AML-193 (cell line): ENCODE measurements at places on chromosomes 1 and 21.

DNA sequence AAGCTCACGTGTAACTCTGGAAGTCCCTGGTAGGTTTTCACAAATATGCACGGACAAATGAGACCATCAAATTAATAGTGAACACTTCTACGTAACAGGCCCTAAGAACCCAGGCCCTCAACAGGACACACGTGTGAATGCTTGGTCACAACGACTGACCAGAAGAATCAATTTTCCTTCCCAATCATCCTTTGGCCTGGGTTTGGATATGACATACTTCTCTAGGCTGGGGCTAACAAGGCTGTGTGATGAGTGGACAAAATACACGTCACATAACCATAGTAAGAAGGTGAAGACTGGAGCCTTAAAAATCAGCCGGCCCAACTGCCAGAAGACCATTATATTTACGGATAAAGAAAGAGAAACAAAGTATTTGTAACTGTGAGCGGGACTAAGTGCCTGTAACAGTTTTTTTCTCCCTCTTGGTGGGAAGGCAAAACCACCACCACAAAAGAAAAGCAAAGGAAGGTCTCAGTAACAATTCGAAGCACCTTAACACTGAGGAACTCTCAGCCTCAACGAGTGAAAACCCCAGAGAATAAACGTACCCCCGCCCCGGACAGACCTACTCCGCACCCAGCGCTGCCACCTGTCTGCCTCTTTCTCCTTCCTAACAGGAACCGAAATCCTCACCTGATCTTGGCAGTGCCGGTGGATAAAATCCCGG lies 450 bp downstream of the SDE2 start:
- DNase-seq: peak; percentile 12

- no peak for DNase-seq
Observed at GRCh38 chr1:98385652-98386051, 275.9 kb upstream of the SNX7 start.

DNA sequence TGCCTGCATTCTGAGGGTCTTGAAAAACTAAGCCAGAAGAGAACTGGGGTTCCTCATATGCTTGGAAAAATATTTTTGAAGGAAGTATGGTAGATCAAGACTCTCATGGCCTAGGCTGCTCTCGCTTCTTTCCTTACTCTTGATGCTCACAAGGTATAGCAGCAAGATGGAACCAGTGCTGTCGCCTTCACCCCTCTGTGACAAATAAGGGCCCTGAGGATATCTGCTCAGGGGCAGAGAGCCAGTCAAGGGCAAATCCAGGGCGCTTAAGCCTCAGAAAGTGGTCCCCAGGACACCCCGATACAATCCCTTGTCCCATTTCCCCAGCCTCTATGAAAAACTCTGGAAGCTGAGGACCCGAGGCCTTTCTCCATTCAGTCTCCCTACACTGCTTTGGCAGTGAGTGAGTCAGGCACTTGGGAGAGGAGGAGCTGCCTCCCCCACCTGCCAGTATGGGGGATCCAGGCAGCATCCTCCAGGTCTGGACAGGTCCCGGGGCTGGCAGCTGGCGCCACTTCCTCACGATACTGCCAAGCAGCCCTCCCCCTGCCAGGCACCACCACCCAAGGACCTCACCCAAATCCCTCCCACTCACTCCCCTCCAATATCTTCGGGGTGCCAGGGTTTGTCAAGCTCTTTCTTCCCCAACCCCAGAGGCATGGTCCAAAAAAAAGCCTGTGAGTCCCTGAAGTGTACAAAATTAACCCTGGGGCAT lies 1.3 kb downstream of the IGSF9 start:
- no peak for DNase-seq

DNA sequence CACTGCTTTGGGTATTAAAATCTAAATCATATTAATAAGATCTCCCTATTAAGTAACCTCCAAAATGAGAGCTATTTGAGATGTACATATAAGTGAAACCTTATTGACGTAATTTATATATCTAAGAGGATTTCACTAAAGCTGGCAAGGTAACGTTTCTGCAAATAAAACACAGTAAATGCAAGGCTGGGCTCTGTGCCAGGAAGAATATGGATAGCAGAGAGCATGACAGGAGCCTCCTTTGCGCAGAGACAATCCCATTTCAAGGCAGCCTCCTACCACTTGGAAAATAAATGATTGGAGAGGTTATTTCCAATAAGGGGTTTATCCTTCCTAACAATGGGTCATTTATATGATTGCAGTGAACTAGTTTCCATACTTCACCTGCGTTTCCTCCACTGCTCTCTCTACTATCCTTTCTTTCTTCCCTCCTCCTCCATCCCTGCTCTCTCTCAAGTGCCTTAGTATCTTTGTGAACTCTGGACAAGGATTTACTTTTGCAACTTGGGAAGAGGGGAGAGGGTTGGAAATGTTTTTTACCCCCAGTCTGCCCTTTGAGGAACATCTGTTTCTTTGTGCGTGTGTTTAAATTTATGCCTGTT lies 3.0 kb upstream of the NFIA start:
- no peak for DNase-seq

GRCh38 chr21:44940116-44940631 lies 345 bp downstream of the SLX9 start:
- no peak for DNase-seq

- DNase-seq: no peak
Observed at GRCh38 chr1:171082606-171083005, 8.1 kb upstream of the FMO3 start.

DNA sequence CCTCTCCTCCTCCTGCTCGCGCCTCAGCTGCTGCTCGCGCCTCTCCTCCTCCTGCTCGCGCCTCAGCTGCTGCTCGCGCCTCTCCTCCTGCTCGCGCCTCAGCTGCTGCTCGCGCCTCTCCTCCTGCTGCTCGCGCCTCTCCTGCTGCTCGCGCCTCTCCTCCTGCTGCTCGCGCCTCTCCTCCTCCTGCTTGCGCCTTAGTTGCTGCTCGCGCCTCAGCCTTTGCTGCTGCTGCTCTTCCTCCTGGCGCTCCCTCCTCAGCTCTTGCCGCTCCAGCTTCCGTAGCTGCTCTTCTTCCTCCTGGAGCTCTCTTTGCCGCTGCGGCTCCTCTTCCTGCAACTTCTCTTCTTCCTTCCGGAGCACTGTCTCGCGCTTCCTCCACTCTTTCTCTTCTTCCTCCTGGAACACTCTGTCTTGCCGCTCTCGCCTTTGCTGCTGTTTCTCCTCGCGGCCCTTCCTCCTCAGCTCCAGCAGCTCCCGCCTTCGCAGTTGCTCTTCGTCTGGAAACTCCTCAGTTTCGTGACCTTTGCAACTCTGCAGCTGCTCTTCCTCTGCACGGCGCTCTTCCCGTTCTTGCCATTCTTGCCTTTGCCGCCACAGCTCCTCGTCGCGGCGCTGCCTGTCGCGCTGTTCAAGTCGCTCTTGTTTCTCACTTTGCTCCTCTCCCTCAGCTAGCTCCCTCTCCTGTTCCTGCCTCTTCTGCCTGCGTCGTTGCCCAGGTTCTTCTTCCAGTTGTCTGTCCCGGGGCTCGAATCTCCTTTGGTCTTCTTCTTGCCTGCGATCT lies 3.0 kb downstream of the TCHH start:
- no peak for DNase-seq

GRCh38 chr1:49436865-49437264 lies 586.9 kb downstream of the AGBL4 start:
- no peak for DNase-seq

- no peak for DNase-seq
Observed at GRCh38 chr1:221397606-221398005, 344.3 kb downstream of the DUSP10 start.

GRCh38 chr1:27627061-27627460 lies 7.9 kb downstream of the FGR start:
- no peak for DNase-seq

- no peak for DNase-seq
Observed at GRCh38 chr1:119375366-119375765, 6.8 kb downstream of the HAO2 start.

- DNase-seq: no peak
Observed at GRCh38 chr1:21115098-21115760, 61.5 kb downstream of the EIF4G3 start.

- no peak for DNase-seq
Observed at GRCh38 chr1:52268372-52268771, 97.6 kb downstream of the CC2D1B start.

DNA sequence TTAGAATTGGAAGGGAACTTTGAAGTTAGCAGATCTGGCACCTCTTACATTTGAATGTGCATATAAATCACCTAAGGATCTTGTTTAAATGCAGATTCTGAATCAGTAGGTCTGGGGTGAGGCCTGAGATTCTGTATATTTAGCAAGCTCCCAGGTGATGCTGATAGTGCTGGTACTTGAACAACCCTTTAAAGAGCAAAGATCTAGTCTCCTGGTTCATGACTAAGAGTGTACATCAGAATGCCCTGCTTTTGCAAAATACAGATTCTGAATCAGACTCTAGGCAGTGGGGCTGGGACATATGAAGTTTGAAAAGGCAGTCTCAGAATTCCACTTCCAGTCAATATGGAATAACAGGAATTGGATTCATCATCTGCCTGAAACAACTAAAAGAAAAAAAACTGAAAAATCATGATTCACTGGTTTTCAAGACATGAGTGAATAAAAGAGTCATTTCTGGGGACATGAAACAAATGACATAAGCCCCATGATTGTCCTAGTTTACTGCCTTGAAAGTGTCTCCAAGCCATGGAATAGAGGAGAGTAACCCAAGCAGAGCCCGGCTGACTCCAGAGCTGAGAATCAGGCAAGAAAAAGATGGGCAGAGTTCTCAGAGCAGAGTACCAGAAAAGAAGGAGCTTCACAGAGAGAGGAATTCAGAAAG lies 149.6 kb upstream of the SGIP1 start:
- DNase-seq: no peak

DNA sequence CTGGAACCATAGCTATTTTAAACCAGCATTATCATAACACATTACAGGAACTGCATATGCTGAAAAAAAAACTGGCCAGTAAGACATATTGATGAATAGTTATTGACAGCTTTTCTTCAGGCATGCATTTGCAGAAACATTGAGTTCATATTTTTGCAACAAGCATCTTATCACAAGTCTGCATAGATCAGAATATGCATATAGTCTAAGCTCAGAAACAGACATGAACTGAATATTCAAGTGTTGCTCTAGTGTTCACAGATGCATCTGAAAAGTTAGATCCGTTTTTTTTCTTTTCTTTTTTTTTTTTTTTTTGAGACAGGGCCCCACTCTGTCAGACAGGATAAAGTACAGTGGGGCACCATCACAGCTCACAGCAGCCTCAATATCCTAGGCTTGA lies 22.8 kb downstream of the PRMT6 start:
- DNase-seq: no peak

DNA sequence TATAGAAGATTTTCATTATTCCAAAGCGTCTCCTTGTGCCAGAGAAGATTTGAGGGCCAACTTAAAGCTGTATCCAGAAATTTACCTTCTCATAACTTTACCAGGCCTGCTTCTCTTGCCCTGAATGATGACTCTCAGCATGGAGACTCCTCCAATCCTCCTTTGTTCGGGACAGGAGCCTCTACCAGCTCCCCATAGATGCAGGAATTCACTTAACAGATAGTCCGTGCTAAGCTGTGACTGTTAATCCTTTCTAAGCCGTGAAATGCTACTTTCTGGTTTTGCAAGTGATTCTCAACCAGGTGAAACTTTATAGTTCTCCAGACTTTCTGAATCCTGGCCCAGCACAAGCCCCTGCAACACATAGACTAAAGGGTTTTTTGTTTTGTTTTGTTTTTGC lies 31.8 kb upstream of the KCND3 start:
- DNase-seq: no peak

DNA sequence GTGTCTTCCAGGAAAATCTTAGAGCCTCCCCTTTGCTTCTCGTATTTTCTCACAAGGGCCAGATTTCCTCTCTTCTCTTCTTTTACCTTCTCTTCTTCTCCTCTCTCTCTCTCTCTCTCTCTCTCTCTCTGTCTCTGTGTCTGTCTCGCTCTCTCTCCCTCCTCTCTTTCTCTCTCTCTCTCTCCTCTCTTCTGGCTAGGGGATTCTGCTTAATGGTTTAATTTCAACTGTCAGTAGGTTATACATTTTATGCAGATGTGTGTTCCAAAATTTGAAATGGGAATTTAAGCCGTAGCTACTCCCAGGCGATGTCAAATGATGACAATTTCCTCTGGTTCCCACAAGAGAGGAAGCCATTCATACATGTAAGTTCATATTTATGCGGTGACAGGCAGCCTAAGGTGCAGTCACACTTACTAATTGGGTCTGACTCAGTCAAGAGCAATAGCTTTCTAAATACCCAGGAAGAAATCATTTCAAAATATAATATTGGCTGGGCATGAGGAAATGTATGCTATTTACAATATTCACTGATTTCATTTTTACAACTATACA lies 1.4 kb downstream of the DSCAM start:
- DNase-seq: no peak

DNA sequence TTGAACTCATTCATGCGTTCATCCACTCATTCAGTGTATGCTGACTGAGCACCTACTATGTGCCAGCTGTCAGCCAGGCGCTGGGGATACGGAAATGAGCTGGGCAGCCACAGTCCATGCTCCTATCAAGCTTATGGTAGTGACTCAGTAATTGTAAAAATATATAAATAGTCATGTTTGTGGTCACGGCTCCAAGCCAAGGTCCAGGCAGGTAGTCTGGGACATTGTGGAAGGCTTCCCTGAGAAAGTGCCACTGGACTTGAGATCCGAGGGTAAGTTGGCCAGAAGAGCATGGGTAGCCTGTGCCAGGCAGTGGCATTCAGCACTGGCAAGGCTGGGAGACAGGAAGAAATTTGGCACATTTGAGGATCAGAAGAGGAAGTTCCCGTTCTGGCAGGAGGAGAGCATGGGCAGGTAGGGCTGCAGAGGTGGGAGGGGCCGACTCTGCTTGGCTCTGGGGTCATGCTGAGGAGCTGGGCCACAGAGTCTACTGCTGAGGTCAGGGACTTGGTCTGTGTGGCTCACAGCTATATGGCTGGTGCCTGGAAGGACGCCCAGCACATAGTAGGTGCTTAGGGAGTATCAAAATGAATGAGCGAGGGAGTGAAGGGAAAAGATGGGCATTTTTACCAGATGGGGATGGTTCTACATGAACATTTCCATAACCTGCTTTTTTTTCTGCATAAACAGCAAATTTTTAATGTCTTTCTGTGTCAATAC lies 6.9 kb downstream of the PTPRF start:
- DNase-seq: no peak

DNA sequence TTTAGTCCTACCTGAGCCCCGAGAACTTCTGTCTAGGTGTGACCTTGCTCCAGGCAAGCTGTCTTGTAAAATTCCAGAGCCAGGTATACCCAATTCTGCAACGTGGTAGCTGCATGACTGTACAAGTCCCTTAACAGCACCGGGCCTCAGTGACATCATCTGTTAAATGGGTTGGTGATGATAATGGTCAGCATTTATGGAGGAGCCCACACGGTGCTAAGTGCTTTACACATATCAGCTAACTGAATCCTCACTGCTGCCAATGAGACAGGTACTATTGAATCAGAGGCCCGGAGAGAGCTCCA lies 37.2 kb upstream of the PADI1 start:
- DNase-seq: no peak
